NCI-H446 treated with DMSO at 0.1 percent for 48 hours (cell line): ENCODE measurements at places on chromosomes 4 and X.

GRCh38 chrX:24298191-24298590 is 15.7 kb downstream of the SUPT20HL2 start:
- DNase-seq: no peak

GRCh38 chr4:42487230-42487629 is 89.9 kb downstream of the SHISA3 start:
- no peak for DNase-seq

DNA sequence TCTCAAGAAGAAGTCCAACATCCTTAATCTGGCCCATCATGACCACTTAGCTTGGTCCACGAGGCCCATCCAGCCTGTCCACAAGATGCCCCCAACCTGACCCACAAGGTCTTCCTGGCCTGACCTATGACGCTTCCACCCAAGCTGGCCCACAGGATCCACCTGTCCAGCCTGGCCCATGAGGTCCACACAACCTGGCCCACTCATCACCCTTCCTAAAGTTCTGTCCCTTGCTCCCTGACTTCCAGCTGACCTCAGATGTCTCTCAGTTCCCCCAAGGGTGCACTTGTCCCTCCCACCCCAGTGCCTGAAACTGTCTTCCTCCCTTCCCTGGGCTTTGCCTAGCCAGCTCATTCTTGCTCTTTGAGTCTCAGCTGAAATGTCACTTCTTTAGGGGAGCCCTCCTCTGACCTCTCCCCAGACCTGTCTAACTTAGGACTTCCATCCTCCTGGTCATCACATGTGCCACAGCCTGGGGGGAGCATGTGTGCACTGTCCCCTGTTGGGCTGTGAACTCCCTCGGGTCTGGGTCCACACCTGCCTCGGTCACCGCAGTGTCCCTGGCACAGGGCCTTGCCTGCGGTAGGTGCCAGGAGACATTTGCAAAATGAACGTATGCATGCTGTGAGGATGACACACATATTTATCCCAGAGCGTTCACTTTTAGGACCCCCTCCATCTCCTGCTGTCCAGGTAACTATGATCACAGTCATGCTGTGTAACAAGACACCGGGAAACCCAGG is 61.7 kb downstream of the EVC start:
- DNase-seq: no peak

DNA sequence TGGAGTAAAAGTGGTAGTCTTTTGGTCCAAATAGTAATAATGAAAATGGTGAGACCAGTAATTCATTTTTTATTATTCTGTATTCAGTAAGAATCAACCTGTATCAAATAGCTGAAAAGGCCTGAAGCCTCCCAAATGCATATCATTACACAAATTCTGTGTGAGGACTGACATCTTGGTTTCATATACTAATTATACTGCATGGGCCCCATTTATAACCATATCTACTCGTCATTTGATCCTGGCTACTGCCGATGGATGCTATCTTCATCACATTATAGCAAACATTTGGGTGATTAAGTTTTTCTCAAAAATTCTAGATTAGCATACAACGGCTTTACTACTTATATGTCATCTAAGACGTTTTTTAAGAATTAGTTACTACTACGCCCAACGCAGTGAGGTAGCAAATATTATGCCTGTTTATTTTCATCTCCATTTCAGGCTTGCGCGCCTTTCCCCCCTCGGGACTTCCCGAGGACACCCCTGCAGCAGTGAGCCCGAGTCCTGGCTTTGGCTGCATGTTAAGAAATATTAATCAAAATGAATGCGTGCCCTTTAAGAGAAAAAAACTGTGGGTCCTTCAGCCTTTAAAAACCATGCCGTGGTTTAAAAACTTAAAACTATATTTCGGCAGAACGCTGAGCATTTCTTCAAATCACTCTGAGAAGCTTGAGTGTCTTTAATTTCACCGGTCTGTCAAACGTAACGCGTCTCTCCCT is 814 bp upstream of the MMAA start:
- no peak for DNase-seq

GRCh38 chr4:81505726-81506125 is 34.0 kb upstream of the RASGEF1B start:
- DNase-seq: no peak

DNA sequence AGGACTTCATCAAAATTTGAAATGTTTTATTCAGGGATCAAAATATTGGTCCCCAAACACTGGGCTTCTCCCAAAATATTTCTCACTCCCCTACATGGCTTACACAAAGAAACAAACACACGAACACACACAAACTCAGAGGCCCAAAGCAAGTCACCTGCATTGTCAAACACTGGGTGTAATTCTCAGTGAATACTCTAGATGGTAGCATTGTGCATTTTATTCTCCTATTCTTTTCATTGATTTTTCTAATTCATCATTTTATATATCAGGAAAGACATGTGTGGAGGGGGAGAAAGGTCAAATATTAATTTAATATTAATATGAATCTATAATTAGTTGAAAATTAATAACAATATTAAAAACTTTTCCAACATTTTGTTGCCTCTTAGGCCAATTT is 72.3 kb upstream of the TNMD start:
- DNase-seq: no peak

GRCh38 chrX:150449313-150449712 is 86.2 kb downstream of the MAMLD1 start:
- DNase-seq: no peak

- no peak for DNase-seq
Observed at GRCh38 chr4:108180513-108180912, 11.8 kb upstream of the LEF1 start.

DNA sequence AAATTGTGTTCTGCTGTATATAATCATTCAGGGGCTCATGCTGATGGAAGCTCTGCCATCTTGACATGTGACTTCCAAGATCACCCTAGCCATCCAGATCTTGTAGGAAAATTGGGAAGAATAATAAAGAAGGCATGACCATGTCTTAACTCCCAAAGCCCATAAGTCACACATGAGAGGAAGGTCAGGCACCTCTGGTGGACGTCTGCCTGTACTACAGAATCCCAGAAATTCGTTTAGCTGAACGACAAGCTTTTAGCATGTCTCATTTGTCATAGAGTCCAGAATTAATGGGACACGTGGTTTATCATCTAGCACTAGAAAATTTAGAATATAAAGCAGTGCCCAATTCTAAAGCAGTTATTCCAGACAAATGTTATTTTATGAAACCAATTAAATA is 212.7 kb downstream of the CENPC start:
- no peak for DNase-seq
